NCI-H1105 (cell line): ENCODE measurements at places on chromosomes 5 and 9.
A peak's percentile ranks its signal among the peaks of the same experiment; 100 is the strongest.

GRCh38 chr5:55187370-55187769 is 14.4 kb upstream of the CDC20B start:
- DNase-seq = peak; percentile 28

GRCh38 chr5:52065182-52065581 is 681.9 kb downstream of the ISL1 start:
- DNase-seq = no peak

GRCh38 chr5:129459450-129459776 is 685 bp upstream of the ADAMTS19 start:
- DNase-seq = no peak

GRCh38 chr5:129963359-129963758 is 59.1 kb downstream of the CHSY3 start:
- DNase-seq = no peak

DNA sequence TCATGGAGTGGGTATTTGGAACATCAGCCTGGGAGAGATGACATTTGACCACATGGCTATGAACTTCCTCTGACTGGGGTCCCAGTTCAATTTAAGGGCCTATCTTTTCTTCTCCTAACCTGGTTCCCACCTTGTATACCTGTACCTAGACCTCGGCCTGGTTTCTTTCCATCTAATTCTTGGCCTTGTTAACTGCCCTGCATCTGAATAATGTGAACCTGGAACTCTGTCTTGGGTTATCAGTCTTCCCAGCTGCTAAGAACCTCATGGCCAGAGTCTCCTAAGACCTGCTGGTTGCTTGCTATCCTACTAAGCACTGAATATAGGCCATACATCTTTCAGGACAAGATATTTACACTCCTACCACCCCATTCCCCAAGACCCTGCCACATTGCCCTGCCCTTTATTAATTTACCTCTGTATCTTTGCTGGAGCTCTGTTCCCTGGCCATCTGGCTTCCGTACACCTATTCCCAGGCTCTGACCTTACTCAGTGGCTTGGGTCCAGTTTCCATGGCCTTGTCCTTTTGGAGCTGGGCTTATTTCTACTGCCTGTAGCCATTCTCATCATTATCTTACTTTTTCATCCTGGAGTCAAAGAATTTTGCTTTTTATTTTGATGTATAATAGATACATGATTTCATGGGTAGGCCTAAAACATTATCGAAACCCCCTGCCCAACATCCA is 6.6 kb downstream of the PSAT1 start:
- no peak for DNase-seq
